CD4-positive, alpha-beta T cell treated with Interferon alpha-2 for 1 hour (primary cell): ENCODE measurements at places on chromosomes 16 and 17.

DNA sequence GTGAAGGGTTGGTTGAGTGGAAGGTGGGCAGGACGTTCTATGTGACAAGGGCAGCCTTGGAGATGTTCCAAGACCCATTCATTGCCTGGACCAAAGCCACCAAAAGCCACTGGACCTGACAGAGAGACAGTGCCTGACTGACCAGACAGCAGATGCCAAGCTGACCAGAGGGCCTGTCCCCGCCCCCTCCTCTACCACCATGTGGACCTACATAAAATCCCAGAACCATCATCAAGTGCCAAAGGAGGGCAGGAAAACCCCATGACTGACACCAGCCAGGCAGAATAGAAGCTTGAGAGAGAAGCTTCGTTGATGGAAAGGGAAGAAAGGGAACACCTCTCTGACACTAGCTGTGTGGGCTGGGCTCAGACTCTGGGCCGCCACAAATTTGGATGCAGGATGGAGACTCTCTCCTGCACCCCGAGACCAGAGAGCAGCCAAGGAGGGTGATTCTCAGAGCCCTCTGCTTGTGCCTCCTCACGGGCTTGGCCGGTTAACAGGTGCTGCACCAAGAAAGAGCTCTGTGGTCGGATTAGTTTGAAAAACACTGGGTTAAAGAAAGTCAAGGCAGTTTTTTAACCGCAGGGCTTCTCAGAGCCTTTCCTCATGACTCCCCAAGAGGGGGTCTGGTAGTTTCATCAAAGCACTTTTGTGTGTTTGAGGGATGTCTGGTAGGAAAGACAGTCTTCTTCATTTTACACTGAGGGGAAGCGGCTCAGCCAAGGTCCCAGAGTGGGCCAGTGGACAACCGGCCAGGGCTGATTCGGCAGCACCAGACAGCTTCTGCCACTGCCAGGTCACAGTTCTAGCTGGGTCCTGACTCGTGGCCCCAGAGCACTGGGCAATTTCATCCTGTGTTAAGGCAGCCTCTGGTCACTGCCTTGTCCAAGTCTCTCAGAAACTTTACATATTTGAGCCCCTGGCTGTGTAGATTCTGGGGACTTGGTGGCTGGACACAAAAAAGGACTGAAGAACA, 1.7 kb downstream of the TNFRSF13B start:
- no peak for DNase-seq

DNA sequence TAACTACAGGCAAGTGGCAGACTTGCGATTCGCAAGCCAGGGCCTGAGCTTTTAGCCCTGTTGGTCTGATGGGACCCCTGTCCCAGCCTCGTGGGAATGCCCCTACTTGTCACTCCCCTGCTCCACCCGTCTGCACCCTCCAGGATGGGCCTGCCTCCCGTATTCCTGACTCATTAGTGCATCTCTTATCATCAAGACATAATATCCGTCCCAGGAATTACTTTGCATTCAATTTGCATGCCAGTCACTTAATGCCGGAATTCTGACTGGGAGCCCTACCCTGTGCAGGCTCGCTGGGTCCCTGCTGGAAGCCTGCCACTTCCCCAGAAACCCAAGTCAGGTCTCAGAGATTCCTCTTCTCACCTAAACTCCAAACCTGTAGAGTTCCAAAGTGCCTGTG, 3.3 kb downstream of the PRSS53 start:
- DNase-seq: no peak

DNA sequence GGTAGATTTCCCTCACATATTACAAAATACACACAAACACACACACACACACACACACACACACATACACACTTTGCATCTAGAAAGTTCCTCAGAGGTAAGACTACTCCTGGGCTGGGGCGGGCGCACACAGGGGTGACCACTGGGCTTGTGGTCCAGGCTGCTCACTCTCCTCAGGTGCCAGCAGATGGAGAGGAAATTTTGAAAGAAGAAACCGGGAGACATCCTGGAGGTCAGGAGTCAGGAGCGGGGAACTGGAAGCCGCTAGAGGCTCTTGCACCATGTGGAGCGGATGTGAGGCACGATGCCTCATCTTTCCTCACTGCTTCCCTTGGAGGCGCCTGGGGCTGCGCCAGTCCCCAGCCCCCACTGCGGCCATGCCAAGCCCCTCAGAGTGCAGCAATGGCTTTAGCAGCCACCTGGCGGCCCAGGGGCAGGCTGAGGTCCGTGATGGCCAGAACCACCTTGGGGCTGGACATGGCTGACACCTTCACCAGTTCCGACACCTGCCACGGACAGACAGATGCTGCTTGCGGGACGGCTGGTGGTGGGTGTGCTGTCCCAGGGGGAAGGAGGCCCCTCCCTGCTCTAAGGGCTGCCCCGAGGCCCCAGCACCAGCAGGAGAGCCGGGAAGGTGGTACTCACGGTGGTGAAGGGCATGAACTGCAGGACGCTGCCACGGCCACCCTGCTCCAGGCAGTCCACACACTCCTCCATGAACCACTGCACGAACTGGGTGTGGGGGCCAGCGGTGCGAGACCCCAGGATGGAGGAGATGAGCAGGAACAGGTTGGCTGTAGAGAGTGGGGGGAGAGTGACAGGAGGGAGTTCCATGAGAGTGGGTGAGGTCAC, 4.1 kb downstream of the CSF3 start:
- DNase-seq: no peak

DNA sequence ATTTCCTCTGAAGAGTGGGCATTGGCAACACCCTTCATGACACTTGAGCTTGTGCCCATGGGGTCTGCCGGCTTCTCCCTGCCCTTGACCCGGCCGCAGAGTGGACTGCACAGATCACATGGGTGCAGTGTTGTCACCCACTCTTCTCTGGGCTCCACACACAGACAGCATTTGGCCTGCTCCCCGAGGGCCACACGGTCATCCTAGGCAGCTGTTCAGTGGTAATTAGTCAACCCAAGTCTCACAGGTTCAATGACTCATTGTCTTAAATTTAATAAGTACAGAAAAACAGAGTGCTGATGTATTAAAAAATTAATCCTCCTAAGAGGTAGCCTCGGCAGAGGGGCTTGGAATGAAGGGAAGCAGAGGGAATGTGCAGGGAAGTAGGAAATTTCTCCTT, 204.8 kb downstream of the MSI2 start:
- DNase-seq: no peak

DNA sequence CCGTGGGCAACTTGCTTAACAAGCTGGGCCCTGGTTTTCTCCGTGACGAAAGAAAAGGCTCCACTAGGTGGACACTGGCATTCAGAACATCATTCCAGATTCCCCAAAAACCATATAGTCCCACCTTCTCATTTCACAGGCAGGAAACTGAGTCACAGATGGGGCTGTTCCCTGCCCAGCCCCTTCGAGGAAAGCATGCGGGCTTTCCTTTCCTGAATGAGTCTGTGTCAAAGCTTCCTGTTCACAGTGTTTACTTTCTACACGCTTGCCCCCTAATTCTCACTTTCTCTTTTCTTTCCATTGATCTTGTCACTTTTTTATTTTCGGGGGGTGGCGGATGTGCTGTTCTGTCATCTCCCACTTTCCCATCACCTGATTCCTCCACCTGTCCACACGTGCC, 10.3 kb upstream of the LGALS9 start:
- DNase-seq: peak; percentile 15

- DNase-seq: no peak
Observed at GRCh38 chr17:15892244-15892643, 52.7 kb upstream of the ADORA2B start.

DNA sequence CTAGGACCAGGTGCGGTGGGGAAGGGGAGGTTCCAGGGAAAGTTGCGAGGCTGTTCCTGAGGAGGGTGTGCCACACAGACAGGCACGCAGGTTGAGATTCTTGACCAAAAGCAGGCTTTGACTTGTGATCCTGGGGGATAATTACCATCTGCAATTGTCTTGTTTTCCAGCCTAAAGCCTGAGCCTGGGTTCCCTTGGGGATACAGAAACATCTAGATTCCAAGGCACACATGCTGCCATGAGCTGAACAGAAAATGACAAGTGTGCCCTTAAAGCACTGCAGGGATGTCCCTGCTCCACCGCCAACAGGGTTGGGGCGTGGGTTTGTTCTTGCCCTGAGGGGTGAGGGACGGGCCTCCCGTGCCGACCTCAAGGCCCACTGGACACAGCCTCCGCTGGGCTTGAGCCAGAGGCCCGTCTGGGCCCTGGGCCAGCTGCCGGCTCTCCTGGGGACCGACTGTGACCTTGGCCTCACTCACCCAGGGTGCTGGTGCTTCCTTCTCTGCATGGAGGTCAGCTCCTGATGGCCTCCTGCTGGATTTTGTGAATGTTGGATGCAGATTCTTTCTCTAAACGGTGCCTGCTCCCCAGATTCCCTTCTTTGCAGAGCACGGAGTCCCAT, 14.0 kb downstream of the CA5A start:
- DNase-seq: no peak

DNA sequence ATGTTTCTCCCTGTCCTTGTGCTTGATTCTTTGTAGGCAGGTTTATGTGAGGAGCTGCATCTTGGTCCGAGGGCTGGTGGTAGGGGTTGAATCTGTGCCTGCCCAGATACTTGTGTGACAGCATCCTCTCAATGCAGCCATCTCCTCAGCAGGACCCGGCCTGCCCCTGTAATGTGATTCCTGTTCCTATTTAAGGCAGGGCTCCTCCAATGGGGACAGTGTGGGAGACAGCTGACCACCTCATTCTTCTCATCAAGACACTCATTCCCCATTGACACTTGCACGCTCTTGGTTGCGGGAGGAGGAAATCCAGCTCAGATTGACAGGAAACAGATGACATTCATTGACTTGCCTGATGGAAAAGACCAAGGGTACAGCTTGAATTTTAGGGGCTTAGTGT, 384.5 kb downstream of the CPPED1 start:
- no peak for DNase-seq

- DNase-seq: no peak
Observed at GRCh38 chr16:48075398-48075797, 80.4 kb downstream of the ABCC12 start.

GRCh38 chr16:19410435-19411171, 7.1 kb upstream of the TMC5 start:
- DNase-seq: no peak

GRCh38 chr17:7258731-7259554, 3.3 kb downstream of the CLDN7 start:
- no peak for DNase-seq

DNA sequence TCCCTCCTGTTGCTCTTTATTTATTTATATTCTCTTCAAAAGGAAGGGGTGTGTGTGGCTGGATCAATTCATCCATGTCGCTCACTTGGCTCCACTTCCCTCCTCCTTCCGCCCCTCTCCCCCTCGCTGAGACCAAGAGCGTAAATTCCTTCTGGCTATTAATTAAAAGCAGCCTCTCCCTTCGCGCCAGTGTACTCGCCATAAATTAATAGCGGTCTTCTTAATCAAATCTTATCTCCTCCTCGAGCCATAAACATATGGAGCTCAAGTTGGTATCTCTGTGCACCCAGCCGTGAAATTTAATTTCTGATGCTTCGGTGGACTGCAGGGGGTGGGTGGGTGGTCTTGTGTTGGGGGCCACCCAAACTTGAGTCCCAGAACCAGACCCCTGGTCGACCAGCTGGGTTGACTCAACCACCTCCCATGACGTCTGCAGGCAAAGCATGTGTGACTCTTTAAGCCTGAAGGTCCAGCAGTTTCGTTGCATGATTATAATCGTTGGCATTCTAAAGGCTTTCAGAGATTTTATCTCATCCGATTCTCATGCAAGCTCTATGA, 57.9 kb downstream of the SDK2 start:
- no peak for DNase-seq

- no peak for DNase-seq
Observed at GRCh38 chr16:65003621-65004020, 118.2 kb downstream of the CDH11 start.

DNA sequence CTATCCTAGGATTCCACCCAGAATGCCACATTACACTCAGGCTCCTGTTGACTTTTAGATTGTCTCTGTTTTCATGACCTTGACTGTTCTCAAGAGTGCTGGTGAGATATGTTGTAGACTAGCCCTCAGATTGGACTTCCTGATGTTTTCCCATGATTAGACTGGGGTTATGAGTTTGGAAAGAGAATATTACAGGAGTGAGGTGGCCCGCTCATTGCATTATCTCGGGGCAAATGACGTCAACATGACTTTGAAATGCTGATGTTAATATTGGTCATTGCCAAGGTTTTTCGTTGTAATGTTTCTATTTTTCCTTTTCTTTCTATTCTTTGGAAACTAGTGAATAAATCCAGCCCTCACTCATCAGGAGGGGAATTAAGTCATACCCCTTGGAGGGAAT, 355.7 kb upstream of the MON1B start:
- no peak for DNase-seq

- no peak for DNase-seq
Observed at GRCh38 chr17:30148376-30148775, 31.8 kb downstream of the NSRP1 start.

GRCh38 chr17:76384987-76385891, 830 bp downstream of the SPHK1 start:
- peak; percentile 65 for DNase-seq

- no peak for DNase-seq
Observed at GRCh38 chr16:57992084-57992483, 8.4 kb downstream of the ZNF319 start.

GRCh38 chr16:48291754-48292153, 44.4 kb upstream of the ABCC11 start:
- DNase-seq: no peak

- DNase-seq: no peak
Observed at GRCh38 chr16:79980650-79981521, 380.3 kb upstream of the MAF start.

DNA sequence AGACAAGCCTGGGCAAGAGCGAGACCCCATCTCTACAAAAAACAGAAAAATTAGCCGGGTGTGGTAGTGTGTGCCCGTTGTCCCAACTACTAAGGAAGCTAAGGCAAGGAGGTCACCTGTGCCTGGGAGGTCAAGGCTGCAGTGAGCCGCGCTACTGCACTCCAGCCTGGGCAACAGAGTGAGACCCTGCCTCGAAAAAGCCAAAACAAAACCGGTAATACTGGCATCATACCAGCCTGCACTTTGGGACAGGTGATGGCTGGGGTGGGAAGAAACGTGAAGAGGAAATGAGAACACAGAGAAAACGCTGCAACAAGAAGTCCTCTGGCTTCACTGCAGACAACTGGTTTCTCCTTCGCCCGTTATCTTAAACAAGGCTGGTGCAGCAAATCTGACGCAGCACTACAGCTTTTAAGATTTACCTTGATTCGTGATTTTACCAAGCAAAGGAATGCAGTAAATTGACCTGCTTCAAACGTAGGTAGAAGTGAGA, 725 bp upstream of the CASC3 start:
- no peak for DNase-seq

DNA sequence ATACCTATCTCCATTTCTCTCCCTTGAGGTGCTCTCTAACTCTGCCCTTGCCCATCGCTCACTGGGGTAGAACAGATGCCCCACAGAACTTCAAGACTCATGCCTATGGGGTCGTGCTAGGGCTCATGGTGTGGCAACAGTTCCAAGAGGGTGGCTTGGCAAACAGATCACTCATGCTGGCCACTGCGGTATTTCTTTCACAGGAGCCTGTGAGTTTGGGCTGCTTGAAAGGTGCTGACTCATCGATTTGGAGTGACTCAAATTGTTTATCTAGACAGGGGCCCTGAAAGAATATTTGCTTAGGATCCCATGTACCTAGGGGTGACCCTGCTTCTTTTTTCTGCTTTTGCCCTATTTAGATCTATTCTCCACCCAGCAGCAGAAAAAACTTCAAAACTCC, 69.9 kb downstream of the IRX5 start:
- no peak for DNase-seq
